Spleen (tissue), 13 donors: ENCODE measurements at places on chromosomes 7 and 10.

DNA sequence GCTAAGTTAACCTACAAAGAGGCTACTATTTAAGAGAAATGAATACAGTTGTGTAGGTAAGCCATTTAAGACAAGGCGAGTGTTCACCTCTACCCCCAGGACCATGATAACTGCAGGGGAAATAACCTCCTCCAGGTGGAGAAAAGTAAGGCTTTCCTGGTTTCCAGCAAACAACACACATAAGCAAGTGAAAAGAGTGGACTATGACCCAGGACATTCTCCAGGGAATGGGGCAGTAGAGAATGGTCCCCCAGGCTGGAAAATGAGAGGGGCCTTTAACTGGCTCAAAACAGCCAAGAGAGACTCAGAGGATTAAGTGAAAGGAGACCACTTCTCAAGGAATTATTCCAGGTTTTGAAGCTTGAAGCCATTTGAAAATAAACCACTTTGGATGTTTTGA, 101.0 kb upstream of the GJD4 start:
- no peak for DNase-seq

DNA sequence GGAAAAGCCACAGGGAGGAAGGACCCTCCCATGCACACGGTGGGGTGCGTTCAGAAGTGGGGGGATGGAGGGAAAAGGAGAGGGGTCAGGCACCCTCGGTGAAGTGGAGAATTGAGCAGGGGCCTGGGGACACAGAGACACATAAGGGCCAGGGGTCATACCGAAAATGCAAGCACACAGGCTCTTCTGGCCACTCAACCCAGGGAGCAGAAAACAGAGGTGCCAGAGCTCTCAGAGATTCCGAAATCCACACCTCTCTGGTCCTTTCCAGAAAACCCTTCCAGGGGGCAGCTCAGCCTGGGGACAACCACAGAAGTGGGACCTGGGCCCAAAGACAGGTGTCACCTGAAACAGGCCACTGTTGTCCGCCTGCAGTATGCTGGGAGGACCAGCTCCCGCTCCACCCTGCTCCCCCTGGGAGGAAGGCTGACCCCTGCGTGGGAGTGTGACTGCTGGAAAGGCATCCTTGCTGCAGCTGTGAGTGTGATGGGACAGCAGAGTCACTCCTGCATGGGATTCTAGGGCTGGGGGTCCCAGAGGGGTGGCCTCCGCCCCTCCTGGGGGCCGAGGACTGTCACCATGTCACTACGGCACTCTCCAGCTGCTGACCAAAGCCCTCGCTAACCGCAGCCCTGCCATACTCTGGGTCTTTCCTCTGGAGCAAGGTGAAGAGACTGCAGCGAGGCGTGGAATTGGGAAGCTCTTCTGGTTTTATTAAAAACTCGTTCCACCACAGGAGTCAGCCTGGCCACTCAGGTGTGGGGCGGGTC, 63.1 kb downstream of the TMEM209 start:
- no peak for DNase-seq

DNA sequence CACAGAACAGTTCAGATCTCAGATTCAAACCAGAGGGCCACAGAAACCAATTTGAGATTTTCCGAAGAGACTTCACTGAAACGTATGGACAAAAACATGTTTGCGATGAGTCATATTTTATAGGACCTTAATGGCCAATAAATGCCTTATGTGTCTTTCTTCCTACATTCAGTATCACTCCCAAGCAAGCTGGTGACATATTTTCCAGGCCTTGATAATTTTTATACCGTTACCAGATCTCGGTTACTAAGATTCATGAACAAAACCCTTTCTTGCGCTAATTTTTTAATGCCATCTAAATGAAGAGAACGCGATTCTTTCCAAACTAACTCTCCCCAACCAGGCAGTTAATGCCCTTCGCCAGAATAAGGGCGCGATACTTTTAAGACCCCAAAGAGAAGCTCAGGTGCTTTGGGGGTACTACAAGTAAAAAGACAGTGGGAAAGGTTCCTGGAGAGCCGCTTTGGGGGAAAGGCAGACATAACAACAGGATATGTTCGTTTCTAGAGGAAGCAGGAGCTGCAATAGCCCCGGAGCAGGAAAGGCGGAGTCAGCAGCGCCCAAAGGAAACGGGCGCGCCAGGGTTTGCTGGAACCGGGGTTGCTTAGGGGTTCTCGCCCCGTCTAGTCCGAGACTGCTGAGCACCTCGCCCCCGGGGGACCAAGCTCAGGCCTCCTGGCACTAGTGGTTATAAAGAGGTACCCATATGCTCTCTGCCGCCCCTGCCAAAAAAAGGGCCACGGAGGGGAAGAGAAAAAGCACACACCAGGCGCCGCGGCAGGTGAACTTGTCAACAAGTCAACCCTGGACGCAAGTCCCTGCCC, 884 bp downstream of the ICA1 start:
- peak; percentile 85 for DNase-seq

GRCh38 chr10:68423522-68423921, 16.4 kb upstream of the RUFY2 start:
- no peak for DNase-seq

GRCh38 chr10:110355141-110355831, 50.6 kb upstream of the SMNDC1 start:
- DNase-seq = peak; percentile 83

GRCh38 chr7:44891372-44891771, 6.0 kb upstream of the PURB start:
- no peak for DNase-seq

DNA sequence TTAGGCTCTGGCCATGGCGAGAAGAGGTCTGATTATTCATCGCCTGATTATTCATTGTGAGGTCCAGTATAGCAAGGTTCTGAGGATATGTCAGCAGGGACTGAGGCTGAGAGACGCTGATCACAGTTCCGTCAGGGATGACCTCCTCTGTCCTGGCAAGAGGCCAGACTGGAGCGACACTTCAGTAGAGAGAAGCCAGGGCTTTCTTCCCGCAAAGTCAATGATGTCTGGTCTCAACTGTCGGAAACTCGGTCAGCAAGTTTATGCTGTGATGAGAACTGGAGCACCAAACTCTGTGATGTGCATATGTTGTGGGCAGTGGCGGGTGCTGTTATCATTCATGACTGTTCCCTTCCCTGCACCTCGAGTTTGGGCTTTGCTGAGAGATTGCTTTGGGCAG, 29.0 kb upstream of the GNA12 start:
- DNase-seq = no peak
